Non-pigmented ciliary epithelial cell (primary cell): ENCODE measurements at places on chromosomes 7 and 10.
A peak's percentile ranks its signal among the peaks of the same experiment; 100 is the strongest.

DNA sequence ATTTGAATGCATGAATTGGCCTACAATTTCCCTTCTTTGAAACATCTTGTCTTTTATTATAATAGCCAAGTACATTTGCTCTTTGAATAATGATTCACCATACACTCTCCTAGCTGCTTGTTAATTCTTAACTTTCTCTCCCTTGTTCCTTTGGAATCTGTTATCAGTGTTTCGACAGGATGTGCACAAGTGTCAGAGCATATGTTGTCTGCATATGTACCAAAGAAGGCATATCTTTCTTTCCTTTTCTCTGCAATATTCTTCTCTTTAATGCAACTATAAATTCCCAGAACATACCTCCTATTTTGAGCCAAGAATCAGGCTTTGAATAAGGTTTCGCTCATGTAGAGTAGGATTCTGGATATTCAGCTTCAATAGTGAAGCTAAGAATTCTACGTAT lies 848.3 kb upstream of the C7orf33 start:
- DNase-seq, result no peak

GRCh38 chr7:75969704-75970498 lies 24.5 kb downstream of the TMEM120A start:
- no peak for DNase-seq

DNA sequence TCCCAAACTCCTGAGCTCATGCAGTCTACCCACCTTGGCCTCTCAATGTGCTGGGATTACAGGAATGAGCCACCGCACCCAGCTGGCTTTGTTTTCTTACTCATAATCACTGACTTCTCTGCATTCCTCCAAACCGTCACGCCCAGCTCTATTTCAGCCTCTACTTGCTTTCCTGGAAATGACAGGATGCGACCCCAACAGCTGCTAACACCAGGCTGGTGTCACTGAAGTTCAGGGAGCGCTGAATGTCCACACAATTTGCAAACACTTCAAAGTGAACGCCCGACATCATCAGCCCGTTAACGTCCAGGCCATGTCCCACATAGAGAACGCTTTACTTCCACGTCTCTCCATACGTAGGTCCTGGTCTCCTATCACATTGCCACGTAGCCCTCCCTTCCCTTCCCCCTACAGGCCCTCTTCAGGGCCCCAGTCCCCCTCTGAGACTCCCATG lies 12.8 kb upstream of the PROSER2 start:
- peak; percentile 48 for DNase-seq

- no peak for DNase-seq
Measured at GRCh38 chr10:23368816-23369640, 24.4 kb upstream of the C10orf67 start.

DNA sequence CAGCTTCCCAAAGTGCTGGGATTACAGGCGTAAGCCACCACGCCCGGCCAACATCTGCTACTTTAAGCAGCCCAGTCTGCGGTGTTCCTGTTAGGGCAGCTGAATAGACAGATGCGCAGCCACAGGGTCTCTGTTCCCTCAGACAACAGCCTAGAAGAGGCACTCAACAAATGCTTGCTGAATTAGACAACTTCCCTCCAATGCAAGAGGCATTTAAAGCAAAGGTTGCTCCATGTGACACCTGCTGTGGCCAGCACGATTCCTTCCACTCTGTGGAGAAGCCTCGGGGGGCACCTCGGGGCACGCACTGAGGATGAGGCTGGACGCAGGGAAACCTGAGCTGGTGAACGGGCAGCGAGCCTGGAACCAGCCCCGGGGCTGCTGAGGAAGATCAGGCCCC lies 237.8 kb downstream of the MAD1L1 start:
- no peak for DNase-seq

- DNase-seq, result no peak
Measured at GRCh38 chr10:96672481-96673175, 47.7 kb downstream of the PIK3AP1 start.

GRCh38 chr7:8131694-8132605 lies 130.0 kb downstream of the ICA1 start:
- no peak for DNase-seq

- DNase-seq, result peak; percentile 79
Measured at GRCh38 chr7:110573862-110574528, 516.9 kb upstream of the LRRN3 start.

DNA sequence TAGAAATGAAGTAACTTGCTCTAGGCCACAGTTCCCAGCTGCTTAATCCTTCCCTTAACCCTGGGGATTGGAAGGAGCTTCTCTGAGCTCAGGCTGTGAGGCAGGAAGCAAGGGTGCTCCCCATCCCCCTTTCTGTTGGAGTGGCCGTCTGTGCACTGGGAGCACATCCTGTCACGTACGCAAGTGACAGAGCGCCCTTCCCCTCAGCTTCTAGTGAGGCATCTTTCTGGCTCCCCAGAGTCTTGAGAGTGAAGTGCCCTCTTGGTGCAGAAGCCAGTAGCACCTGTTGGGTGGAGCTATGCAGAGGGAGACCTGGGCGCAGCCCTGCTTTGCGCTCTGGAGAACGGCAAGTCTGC lies 47.8 kb downstream of the SHH start:
- DNase-seq, result no peak

DNA sequence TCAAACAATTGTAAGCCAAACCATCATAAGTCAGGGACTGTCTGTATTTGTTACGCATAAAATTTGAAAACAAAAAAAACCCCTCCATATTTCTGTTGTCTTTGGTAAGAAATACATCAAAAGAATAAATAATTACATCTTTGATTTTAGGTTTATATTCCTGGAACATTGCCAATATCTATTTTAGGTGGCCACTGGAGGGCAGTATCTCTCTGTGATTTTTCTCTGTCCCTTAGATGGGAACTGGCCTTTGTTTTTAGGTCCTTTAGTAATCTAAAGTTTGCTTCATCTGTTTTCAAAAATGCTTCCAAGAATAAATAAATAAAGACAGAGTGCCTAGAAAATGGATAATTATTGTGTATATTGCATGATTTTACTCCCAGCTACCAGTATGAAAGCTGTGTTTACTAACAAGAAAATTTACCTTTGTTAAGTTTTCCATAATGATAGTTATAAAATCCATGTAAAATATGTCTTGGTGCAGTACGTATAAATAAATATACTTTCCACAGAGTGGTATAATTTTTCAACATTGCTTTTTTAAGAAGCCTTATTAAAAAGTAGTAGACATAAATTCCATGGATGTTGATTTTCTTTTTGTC lies 64.2 kb downstream of the PHYHIPL start:
- peak; percentile 3 for DNase-seq

- DNase-seq, result no peak
Measured at GRCh38 chr10:7538970-7539654, 127.7 kb downstream of the ITIH5 start.

DNA sequence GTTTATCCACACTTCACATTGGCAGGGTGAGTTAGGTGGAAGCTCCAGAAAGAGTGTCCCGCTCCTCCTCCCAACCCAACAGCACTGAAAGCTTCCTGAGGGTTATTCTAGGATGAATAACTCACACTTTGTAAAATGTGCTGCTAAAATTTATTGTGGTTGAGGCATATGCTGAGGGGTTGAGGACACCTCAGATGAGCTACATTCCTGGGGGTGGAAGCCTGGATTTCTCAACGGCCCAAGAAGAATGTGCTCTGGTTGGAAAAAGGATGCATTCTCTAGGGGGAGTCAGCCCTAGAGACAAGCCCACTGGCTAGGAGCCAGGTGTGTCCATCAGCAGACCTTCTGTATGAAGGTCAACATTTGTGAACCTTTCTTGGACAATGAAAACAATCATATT lies 91.5 kb upstream of the PDE1C start:
- peak; percentile 48 for DNase-seq

GRCh38 chr10:35781643-35782035 lies 139.5 kb upstream of the FZD8 start:
- no peak for DNase-seq

DNA sequence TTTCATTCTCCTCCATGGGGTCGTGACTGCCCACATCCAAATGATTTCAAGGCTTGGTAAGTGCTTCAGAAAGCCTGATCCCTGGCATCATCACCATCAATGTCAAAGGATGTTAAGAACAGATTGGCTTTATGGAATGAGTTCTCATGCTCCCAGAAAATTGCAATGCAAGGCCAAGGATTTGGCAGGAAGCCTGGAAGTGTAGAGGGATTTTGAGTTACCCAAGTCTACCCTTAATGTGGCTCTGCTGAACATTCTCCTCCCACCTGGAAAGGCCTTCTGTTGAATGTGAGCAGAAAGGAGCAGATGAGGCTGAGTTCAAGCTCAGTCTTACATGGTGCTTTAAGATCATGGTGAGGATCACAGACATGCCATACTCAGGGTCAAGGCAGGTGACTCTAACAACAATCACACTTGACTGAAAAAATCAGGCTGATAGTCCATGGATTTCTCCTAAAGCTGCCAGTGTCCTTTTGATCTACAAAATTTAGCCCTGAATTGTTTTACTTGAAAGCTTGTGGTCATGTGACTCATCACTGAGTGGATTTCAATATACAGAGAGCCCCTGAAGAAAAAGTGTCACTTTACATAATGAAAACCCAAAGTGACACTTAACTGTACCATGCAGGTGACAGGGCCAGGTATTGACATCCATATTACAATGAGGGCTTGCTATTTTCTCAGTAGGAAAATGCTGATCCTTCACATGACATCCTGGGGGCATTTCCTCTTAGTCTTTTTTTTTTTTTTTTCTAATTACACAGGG lies 111.1 kb upstream of the PDLIM1 start:
- no peak for DNase-seq

DNA sequence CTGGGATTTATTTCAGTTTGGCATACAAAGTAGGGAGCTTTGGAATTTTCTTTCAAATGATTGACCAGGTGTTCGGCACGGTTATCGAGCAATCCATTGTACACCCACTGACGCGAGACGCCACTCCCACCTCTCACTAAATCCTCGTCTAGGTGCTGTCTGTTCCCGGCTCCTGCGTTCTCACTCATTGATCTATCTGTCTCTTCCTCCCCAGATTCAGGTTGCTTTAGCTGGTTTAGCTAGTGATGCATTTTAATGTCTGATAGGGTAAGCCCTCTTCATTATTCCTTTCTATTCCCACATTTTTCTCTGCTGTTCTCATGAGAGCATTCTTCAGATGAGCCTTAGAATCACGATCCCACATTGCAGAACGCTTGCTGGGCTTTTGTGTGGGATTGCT lies 91.7 kb downstream of the ELFN1 start:
- no peak for DNase-seq

- DNase-seq, result no peak
Measured at GRCh38 chr7:12174931-12175330, 36.2 kb upstream of the TMEM106B start.

- DNase-seq, result no peak
Measured at GRCh38 chr10:62196528-62196927, 72.1 kb downstream of the RTKN2 start.

GRCh38 chr10:103772096-103772845 lies 83.1 kb downstream of the SH3PXD2A start:
- DNase-seq, result peak; percentile 57

DNA sequence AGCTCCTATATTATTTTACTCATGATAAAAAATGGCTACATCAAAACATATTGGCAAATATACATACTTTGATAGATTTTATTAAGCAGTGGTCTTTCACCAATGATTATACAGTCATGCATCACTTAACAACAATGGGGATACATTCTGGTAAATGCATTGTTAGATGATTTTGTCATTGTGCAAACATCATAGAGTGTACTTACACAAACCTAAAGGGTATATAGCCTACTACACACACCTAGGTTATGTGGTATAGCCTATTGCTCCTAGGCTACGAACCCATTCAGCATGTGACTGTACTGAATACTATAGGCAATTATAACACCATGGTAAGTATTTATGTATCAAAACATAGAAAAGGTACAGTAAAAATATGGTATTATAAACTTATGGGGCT lies 98.9 kb upstream of the IL6 start:
- DNase-seq, result no peak

- DNase-seq, result no peak
Measured at GRCh38 chr7:94748376-94748775, 92.4 kb upstream of the SGCE start.

DNA sequence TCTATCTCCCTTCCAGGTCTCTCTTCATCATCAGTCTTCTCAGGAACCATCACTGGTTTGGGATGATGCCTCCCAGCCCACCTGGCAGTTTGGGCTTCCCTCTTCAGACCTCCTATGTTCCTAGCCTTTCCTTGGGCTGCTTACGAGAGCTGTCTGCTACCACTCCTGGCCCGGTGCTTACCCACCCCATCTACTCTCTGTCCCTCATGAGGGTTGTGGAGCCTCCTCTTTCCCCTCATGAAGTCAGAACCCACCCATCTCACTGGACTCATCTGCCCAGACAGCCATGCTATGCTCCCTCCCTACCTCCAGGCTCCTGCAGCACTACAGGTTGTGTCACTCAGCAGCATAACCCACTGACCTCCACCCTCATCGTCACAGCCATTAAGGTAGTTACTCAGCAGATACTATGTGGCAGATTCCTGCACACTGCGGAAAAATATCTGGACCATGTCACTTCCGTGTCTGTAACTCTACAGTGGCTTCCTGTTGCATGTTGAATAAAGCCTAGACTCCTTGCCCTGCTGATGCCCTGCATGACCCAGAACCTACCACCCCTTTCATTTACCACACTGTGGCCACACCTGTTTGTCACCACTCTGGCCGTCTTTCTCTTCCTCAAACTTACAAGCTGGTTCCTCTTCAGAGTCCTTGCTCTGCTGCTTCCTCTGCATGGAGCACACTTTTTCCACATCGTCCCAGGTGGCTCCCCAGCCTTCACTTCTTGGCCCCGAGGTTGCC lies 2.0 kb downstream of the DBNL start:
- DNase-seq, result no peak

DNA sequence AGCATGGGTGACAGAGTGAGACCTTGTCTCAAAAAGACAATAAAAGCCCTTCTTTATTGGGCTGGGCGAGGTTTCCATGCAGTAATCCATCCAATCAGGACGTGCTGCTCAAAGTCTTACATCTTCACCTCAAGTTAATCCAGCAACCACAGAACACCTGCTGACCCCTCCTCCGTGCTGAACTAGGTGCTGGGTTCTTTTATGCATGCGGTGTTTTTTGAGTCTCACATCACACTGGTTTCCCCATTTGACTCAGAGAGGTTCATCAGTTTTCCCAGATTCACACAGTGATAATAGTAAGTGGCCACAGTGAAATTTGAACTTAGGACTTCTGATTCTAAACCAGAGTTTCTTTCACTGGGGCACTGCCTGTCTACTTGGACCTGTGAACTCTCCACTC lies 58.3 kb upstream of the GTF2I start:
- no peak for DNase-seq
